Stimulated activated CD8-positive, alpha-beta memory T cell treated with anti-CD3 and anti-CD28 coated beads, Interleukin-15, amount 100 ng/mL, for 48 hours (primary cell): ENCODE measurements at places on chromosomes 13 and 19.

GRCh38 chr13:45788011-45788410, 63.5 kb downstream of the SIAH3 start:
- no peak for DNase-seq

DNA sequence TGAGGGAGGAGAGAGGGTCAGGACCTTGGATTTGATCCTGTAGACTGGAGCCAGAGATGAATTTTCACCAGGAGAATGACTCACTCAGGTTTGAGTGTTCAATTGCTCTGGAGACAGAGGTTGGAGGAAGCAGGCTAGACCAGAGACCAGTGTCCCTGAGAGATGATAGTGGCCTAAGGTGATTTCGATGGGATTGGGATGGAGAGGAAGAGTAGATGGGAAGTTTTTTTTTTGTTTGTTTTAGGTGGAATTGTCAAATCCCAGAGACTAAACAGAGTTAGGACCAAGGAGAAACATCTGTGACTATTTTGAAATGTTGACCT, 2.3 kb downstream of the CEBPG start:
- no peak for DNase-seq

- no peak for DNase-seq
These were observed 118.0 kb upstream of the POSTN start for GRCh38 chr13:37716420-37717195.

- DNase-seq = no peak
These were observed 9.8 kb downstream of the ZNF526 start for GRCh38 chr19:42229855-42230351.
